ENCODE measurements at places on chromosomes 2 and 18.

DNA sequence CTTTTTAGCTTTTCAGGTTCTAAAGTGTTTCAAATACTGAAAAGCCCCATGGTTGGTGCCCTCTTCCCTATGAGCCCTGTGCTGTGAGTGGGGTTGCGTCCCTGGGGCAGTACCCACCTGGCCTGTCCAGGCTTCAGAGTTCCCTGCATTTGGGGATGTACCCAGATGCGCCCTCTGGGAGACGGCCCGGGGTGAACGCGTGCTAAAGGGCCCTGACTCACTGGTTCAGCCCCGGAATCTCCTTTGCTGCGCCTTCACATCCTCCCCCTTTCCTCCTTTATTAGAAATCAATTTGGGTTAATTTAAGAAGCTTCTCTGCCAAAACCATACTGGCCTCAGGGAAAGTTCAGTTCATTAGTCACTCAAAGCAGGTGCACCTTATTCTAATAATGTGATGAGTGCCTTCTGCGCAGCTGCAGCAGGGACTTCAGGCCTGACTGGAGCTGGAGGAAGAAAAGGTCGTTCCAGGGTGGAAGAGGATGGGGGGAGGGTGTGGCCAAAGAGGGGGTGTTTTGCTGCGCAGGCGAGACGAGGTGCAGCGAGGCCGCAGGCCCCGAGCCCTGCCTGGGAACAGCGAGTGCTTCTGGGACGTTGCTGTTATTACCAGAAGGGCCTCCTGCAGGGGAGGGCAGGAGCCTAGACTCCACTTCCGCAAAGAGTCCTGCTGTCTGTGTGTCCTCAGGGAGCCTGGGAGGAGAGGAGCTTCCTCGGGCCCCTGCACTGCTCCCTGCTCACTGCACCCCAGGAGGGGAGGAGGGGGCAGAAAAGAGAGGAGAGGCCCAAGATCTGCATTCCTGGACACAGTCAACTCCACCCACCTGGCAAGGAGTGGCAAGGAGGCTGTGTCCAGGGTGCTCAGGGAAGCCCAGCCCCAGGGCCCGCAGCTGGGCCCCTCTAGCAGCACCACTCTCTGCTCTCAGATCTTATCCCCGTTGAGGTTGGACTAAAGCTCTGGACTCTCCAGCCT is 223.2 kb upstream of the PXDN start:
- no peak for DNase-seq

DNA sequence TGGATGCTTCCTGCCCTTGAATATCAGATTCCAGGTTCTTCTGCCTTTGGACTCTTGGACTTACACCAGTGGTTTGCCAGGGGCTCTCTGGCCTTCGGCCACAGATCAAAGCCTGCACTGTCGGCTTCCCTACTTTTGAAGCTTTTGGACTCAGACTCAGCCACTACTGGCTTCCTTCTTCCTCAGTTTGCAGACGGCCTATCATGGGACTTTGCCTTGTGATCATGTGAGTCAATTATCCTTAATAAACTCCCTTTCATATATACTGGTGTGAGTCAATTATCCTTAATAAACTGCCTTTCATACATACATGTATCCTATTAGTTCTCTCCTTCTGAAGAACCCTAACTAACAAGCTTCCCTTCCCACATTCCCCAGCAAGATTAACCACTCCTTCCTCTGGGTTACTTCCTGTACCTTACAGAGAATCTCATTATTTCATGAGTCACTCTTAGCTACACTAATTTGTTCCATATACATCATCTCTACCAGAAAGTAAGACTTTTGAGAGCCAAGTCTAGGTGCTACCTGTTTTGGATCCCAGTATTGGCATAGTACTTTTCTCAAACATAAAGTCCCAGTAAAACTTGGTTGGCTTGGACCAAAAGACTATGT is 31.3 kb upstream of the LRATD1 start:
- DNase-seq = no peak

GRCh38 chr2:158182676-158183295 is 81.1 kb downstream of the UPP2 start:
- DNase-seq = peak; percentile 46

- DNase-seq = no peak
Measured at GRCh38 chr2:2748399-2749205, 417.5 kb upstream of the MYT1L start.

GRCh38 chr2:65663831-65664407 is 231.5 kb upstream of the SPRED2 start:
- no peak for DNase-seq

DNA sequence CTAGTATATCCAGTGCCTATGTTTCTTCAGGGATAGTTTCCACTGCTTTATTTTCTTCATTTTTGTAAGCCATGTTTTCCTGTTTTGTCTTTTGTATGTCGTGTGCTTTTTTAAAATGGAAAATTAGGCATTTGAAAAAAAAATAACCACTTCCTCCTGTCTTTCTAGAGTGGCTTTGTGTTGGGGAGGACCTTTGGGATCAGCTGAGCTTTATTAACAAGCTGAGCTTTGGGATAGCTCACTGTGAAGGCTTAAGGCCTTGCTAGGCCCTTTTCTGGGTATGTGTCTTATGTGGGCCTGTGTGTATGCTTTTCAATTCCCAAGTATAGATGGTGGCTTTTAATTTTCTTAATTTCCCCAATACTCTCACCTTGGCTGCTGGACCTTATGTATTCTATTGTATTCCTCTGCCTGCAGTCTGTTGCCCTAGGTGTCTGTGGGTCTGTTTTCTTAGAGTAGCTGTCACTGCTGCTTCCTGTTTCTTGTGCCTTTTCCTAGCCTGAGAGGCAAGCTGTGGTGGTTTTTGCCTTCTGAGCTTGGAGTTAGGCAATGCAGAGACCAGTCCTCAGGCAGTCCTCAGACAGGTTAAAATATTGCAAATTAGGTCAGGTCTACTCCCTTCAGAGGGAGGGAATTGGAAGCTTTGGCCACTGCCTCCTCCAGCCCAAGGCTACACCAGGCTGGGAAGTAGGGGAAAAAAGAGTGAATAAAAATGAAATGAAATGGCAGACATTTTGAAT is 134.7 kb downstream of the LDLRAD4 start:
- no peak for DNase-seq

Measured in NCI-H524 treated with DMSO at 0.1 percent for 48 hours (cell line).